ENCODE measurements at places on chromosomes 1 and 21. TPM values are rescaled to one million over a fixed set of nuclear protein-coding genes. Genes with fewer than 3 reads are reported as not detected.

The GIPC2 gene
- 0.02 TPM for total RNA-seq

The ARHGAP29 gene
- total RNA-seq: 13.8 TPM

The SRSF4 gene
- 51.5 TPM for total RNA-seq

The MEF2D gene
- total RNA-seq: 37.4 TPM

The TMEM125 gene
- not detected for total RNA-seq

The RYR2 gene
- total RNA-seq: not detected

The C4BPA gene
- total RNA-seq: 0.58 TPM

The COL8A2 gene
- total RNA-seq: 0.09 TPM

The DMRTA2 gene
- total RNA-seq: 0.13 TPM

The OXCT2 gene
- total RNA-seq: 0.38 TPM

The CR1L gene
- not detected for total RNA-seq

The NRAS gene
- total RNA-seq: 28.1 TPM

The SV2A gene
- 0.11 TPM for total RNA-seq

Data from A549 treated with CpdA at 1 μM for 4 hours (cell line).